ENCODE measurements at places on chromosomes 3 and 15. TPM values are rescaled to one million over a fixed set of nuclear protein-coding genes. Genes with fewer than 3 reads are reported as not detected.

Gene FBXO40
- total RNA-seq: 0.10 TPM

Gene ZNF660
- total RNA-seq: 4.6 TPM

Gene CD86
- 5.8 TPM for total RNA-seq

Gene ZIC4
- total RNA-seq: not detected

Gene PPARG
- total RNA-seq: 98.8 TPM

Gene SCN5A
- 0.31 TPM for total RNA-seq

Gene ARGFX
- not detected for total RNA-seq

Gene LYZL4
- not detected for total RNA-seq

Gene ACKR4
- 0.90 TPM for total RNA-seq

Gene MYH15
- total RNA-seq: 0.46 TPM

Gene PLCH1
- 13.2 TPM for total RNA-seq

Measured in mucosa of descending colon (tissue), 3 donors.